ENCODE measurements at places on chromosomes 2 and 18.

GRCh38 chr2:219612577-219613286 lies 14.7 kb upstream of the SLC4A3 start:
- DNase-seq, result peak; percentile 14

DNA sequence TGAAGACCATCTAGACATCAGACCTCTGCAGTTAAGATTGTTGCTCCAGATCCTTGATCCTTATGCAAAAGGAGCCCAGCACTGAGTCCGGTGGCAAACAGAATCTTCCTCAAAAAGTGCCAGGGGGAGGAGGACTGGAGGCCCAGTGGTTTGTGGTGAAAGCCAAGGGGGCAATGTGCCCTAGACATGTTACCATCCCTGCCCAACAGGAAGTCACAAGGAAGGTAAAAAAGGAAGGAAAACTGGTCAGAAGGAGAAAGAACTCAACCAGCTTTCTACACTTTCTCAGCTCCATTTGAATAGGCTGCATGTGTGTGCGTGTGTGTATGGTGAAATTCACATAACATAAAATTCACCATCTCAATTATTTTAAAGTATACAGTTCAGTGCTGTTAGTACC lies 25.0 kb upstream of the KDM3A start:
- DNase-seq, result no peak

- DNase-seq, result no peak
Measured at GRCh38 chr18:58896734-58897508, 32.2 kb downstream of the ZNF532 start.

DNA sequence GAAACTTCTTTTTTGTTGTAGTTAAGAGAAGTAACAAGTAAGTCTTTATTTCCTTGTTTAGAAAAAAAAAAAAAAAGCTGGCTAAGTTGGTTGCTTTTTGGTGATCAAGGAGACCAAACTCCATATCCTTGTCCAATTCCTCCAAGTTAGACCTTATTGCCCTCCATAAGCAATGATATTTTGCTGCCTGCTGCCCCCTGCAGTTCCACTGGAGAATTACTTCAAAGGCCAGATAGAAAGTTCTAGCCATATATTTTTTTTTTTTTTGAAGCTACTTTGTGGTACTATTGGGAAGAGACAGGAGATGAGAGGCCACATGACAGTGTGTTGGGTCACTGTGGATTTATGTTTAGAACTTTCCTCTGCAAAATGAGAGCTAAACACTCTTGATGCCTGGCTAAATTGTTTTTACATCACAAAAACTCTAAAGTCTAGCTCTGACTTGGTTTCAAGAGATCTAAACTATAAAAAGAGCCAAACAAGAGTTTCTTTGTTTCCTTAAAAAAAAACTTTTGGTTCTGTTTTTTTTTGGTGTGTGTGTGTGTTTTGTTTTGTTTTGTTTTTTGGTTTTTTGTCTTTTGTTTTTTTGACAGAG lies 80.7 kb upstream of the RASGRP3 start:
- peak; percentile 11 for DNase-seq

DNA sequence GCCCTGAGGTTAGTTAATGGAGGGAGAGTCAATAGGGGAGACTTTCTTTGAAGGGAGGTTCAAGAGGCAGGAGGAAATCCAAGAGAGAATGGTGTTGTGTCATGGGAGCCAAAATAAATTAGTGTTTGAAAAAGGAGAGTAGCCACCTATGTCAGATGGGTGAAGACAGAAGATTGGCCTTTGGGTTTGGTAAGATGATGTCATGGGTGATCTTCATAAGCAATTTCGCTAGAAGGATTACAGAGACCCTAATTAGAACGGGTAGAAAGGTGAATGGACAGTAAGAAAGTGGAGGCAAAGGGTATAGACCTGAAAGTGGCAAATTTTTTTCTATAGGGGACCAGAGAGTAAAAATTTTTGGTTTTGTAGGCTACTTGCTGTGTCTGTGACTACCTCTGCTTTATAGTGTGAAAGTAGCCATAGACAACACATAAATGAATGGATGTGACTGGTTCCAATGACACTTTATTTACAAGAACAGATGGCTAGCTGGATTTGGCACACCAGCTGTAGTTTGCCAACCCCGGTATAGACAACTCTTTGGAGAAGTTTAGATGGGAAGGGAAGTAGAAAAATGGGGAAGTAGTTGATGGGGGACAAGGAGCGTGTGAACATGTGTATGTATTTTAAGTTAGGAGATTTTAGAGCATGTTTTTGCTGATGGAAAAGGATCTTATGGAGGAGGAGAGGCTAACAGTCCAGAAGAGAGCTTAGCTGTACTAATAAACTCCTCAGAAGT lies 9.3 kb downstream of the STAMBP start:
- DNase-seq, result no peak

GRCh38 chr2:150280231-150280630 lies 207.2 kb downstream of the RND3 start:
- no peak for DNase-seq

GRCh38 chr2:218777276-218777990 lies 4.5 kb upstream of the CYP27A1 start:
- DNase-seq, result no peak

DNA sequence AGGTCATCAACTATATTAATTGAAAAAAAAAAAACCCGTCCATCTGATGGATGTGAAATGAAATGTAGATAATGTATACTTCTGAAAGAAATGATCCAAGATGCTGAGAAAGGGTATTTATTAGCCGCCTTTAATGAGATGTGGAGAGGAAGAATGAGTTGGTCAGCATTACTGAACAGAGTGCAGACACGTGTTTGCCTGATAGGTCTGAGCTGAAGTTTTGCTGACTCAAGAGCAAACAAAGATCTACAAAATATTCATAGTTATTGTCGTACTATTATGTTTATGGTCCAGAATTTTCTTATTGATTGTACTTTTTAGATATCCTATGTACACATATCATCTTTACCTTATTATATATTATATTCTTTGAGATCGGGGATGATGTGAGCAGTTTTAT lies 235.3 kb downstream of the RDH14 start:
- no peak for DNase-seq

DNA sequence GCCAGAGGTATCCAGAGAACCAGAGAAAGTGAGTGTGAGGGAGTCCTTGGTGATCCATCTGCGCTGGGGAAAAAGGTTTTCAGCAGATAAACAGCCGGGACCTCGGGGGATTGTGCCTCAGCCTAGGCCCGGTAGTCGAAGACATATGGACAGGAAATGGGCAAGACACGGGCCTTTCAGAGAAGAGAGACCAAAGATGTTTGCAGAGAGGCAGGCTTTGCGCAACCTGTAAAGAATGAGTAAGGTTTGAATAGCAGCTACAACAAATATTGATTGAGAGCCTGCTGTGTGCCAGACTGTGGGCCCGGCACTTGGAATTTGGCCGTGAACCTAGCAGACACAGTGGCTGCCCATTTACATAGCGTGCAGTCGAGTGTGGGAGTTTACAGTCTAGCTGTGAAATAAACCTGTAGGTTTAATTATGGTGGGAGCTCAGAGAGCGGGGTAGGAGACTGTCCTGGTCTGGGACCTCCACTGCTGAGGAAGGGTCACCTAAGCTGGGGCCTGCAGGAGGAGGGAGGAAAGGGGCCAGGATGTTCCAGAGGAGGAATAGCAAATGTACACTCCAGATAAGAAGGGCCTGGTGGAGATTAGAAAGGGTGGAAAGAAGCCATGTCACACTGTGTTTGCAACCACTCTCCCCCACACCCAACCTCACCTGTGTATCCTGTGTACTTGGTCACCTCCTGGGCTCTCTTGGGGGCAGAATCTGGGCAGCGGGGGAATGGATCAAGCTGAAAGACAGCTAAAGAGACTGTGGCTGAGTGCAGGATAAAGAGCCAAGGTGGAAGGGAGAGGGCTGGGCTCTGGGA lies 3.0 kb downstream of the SH2D6 start:
- DNase-seq, result no peak

DNA sequence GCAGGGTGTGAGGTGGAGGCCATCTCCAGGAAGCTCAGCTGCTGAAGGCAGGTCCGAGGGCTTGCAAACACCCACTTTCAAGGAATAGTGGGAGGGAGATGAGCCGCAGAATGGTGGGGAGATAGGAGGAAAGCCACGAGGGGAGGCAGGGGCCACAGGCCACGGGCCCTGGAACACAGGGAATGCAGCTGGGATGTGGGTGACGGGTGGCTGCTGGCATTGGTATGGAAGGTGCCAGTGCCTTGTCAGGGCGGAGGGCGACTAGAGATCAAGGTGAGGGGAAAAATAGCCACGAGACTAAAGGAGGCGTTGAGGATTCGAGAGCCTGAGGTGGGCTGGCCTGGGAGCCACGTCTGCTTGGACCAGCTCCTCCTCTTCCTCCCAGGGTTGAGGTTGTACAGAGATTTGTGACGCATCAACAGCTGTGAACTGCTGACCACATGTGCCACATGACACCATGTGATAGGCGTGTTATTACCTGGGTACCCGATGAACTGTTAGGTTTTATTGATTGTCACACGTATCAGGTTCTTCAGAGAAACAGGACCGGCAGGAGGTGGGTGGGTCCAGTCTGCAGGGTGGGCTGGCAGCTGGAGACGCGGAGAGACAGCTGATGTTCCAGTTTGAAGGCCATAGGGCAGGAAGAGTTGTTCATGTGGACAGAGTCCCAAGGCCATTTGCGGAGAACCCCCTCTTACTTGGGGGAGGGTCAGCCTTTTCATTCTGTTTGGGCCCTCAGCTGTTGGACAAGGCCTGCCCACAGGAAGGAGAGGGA lies 9.9 kb downstream of the IMPA2 start:
- no peak for DNase-seq

GRCh38 chr18:76660571-76661192 lies 161.7 kb upstream of the ZNF236 start:
- no peak for DNase-seq

GRCh38 chr18:13871701-13872100 lies 43.6 kb downstream of the MC2R start:
- DNase-seq, result no peak

DNA sequence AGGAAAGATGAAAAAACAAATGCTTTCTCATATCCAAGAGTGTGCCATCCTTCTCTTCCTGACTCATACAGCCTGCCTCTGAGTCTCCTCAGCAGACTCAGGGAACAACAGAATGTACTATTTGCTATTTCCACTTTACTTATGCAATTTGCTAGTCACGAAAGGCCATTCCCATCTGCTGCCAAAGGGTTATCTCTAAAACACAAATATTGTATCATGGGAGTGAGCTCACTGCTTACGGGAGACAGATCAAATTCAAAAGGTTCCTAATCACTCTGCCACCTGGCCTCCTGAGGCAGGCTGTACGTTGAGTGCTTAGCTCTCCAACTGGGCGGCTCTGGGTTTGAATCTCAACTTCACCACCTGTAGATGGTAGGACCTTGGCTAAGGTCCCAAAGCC lies 92.0 kb downstream of the GAREM1 start:
- no peak for DNase-seq

DNA sequence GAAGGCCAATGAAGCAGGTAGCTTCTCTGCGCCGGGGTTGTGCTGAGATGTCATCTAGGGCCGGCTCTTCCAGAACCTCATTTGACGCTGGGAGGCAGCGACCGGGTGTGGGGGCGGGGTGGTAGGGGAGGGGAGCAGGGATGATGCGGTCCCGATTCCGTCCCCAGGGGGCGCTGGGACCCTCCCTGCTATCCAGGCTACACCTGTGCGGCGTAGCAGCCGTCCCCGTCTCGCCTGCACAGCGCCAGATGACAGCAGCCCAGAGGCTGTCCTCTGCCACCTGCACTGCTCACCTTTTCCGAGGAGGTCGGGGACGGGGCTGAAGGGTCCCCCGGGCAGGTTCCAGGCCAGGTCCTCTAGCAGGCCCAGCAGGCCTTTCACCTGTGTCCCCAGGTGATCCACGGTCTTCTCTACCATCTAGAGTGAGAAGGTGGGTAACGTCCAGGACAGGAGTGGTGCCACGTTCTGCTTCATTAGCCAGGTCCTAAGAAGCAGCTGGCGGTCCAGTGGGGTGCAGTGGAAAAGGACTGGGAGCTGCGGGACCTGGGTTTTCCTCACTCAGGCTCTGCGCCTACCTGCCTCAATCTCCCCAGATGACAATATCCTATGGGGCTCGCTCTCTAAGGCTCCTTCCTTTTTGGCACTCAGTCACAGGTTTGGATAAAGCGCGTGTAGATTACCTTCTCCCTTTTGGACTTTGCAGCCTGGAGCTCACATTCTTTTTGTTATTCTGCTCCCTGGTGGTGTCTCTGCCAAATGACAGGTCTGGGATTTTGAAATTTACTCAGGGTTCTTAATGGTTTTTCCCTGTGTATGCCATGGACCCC lies 56.0 kb upstream of the RAB6C start:
- no peak for DNase-seq

- no peak for DNase-seq
Measured at GRCh38 chr18:78526275-78526674, 453.3 kb upstream of the SALL3 start.

DNA sequence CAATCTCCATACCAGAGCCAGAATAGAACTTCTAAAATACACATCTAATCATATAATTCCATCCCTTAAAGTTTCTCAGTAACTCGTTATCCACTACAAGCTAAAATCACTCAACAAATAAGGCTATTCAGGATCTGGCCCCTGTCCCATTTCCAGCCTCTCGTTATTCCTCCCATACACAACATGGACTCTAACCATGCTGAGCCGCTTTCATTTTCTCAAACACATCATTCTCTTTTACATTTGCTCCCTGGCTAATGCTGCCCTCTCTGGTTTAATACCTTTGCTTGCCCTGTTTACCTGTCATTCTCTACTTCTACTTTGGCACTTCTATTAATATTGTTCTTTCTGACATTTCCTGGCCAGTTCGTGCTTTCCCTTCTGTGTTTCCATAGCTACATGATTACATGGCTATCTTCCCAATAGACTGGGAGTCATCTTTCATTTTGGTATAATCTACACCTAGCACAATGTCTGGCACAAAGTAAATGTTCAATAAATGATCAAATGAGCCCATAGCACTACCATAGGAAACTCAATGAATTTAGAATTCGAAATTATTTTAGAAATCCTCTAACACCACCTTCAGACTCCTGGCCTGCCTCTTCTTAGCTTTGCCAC lies 163.6 kb upstream of the VRK2 start:
- DNase-seq, result no peak

GRCh38 chr2:71667256-71668182 lies 214.2 kb downstream of the DYSF start:
- no peak for DNase-seq

- no peak for DNase-seq
Measured at GRCh38 chr2:78546843-78547242, 478.7 kb upstream of the REG3G start.

DNA sequence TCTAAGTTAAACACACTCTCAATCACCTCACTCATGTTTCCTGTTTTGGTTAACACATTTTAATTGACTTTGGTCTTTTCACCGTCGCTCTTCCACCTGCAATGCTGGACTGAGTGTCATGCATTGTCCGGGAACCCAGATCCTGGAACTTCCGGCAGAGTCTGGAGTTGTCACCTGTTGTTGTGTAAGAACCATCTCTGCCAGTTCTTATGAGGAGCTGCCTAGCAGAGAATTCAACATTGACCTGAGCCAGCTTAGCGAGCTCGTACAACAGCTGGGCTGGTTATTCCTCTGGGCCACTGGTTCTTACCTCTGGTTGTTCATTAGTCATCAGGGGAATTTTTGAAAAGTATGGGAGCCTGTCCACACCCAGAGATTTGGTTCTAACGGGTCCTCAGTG lies 75.7 kb downstream of the BCL2L11 start:
- no peak for DNase-seq

GRCh38 chr2:10990561-10991111 lies 78.9 kb downstream of the KCNF1 start:
- no peak for DNase-seq

GRCh38 chr2:167355821-167356220 lies 467.5 kb downstream of the XIRP2 start:
- DNase-seq, result no peak
